ENCODE measurements at places on chromosomes 2 and 18.

DNA sequence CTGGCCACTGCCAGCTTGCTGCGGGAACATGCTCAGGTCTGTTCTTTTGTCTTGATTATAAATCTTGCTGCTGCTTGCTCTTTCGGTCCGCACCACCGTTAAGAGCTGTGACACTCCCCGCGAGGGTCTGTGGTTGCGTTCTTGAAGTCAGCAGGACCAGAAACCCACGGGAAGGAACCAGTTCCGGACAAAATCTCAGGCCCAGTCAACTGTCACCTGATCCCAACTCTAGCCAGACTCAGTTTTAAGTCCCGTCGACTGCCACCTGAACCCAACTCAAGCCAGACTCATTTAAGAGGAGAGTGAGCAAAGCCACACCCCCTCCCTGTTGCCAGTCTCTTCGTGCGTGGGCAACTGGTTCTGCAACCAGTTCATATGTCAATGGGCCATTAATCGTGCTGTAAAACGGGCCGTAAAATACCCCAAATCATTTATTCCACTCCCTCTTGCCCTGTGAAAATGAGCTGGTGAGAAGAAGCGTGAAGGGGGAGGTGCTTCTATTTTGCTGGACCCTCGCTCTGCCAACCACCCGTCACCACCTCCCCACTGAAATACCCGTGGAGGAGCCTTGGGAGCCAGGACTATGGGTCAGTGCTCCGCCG lies 224.3 kb downstream of the NDUFA10 start:
- peaks cover 13% of the 10 kb centered on the region for H3K36me3 ChIP-seq
- H3K27ac ChIP-seq, result no peak overlapping the region
- no peak overlapping the region for H3K4me3 ChIP-seq
- no peaks in the 10 kb centered on the region for H3K4me1 ChIP-seq
- H3K27me3 ChIP-seq, result peaks cover 9% of the 10 kb centered on the region

- H3K4me1 ChIP-seq, result peaks cover 28% of the 10 kb centered on the region
- no peaks in the 10 kb centered on the region for H3K36me3 ChIP-seq
- H3K27me3 ChIP-seq, result no peaks in the 10 kb centered on the region
- no peak overlapping the region for H3K27ac ChIP-seq
- H3K4me3 ChIP-seq, result no peak overlapping the region
- peak; percentile 42 for DNase-seq
Measured at GRCh38 chr2:1546023-1546591, 132.8 kb downstream of the TPO start.

GRCh38 chr2:112566104-112566503 lies 18.3 kb upstream of the CHCHD5 start:
- H3K27ac ChIP-seq, result no peak overlapping the region
- H3K36me3 ChIP-seq, result peaks cover 34% of the 10 kb centered on the region
- no peaks in the 10 kb centered on the region for H3K27me3 ChIP-seq
- no peaks in the 10 kb centered on the region for H3K4me1 ChIP-seq

- H3K27me3 ChIP-seq, result peaks cover 3% of the 10 kb centered on the region
- H3K27ac ChIP-seq, result no peak overlapping the region
- no peak overlapping the region for H3K4me3 ChIP-seq
Measured at GRCh38 chr2:2101924-2102323, 229.2 kb downstream of the MYT1L start.

DNA sequence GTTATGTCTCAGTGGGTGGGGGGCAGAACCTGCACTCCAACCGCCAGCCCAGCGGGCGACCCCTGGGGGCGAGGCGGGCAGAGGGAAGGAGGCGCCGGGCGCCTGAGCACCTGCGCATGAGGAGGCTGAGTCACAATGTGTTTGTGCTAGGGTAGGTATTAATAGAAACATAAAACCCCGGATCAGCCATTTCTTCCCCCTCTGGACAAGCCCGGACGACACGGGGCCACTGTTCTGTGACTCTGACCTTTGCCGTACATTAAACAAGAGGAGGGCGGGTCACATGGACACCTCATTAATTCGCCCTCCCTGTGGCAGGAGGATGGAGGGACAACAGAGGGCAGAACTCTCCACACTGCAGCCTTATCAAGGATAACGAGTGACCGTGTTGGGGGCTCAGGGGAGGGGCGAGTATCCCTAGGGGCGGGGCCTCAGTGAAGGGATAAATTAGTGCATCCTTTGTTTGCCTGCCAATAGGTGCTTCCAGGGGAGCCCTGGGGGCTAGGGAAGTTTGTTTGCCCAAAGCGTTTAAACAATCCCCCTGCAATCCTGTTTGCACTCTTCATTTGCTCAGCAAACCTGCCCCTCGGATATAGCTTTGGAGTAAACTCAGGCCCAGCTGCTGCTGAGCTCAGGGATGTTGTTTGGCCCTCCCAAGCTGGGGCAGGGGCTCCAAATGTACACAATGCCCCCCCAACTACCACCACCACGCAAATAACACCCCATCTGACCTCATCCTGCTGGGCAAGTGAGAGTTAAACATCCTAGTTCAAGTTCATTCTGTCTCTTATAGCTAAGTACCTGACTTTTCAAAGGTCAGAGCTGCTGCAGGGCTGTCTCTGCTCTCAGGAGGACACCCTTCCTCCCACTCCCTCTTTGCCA lies 171.2 kb upstream of the GLI2 start:
- H3K27ac ChIP-seq, result no peak overlapping the region
- DNase-seq, result no peak
- H3K4me1 ChIP-seq, result peaks cover 18% of the 10 kb centered on the region
- H3K4me3 ChIP-seq, result no peak overlapping the region

DNA sequence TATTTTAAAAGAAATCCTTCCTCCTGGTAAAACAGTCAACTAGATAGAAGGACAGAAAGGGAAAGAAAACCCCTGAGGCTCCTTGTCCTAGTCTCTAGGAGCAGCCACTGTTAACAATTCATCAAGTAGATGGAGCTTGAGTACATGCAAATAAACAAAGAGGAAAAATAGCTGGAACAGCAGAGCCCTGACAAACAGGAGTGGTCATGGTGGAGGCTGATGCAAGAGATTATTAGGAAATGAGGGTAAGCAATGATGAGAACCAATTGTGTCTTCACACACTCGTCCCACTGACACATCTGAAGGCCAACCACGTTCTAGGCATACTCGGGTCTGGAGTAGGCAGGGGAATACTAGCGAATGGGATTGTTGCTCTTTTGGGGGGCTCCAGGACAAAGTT lies 9.2 kb downstream of the DLGAP1 start:
- no peaks in the 10 kb centered on the region for H3K27me3 ChIP-seq
- no peak for DNase-seq
- no peak overlapping the region for H3K27ac ChIP-seq
- no peaks in the 10 kb centered on the region for H3K36me3 ChIP-seq
- H3K4me3 ChIP-seq, result no peak overlapping the region
- no peaks in the 10 kb centered on the region for H3K4me1 ChIP-seq

DNA sequence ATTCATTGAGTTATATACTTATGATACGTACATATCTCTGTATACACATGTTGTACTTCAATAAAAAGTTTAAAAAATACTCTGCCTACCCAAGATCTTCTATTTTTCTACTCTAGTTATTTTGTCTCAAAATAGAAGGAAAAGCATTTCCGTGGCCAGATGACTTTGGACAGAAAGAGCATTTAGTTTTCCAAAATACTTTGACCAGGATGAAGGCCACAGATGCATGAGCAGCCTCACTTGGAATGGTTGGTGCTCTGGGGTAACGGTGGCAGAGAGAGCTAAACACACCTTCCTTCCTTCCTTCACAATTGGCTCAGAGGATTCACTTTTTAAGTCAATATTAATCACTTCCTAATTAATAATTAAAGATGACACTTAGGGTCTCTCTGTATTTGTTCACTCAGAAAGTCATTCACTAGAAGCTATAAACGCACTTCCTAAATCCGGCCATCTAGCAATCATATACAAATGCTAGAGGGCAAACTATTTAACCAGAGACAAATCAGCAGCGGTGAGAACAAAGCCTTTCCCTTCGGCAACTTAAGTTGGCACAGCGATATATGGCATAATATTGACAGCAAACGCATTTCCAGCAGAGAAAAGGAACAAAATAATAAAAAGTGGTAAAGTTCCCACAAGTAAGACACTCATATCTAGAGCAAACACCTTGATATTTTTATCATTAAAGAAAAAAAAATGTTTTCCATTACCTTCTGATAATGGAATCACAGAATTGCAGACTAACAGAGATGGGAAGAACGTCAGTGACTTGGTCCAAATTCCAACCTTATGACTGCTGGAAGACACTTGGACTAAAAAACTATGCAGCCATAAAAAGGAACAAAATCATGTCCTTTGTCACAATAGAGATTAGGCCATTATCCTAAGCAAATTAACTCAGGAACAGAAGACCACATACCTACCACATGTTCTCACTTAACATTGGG lies 55.9 kb upstream of the NARS1 start:
- H3K27me3 ChIP-seq, result peaks cover 7% of the 10 kb centered on the region
- peaks cover 11% of the 10 kb centered on the region for H3K4me1 ChIP-seq
- H3K4me3 ChIP-seq, result peak overlapping the region; percentile 30
- H3K36me3 ChIP-seq, result peaks cover 63% of the 10 kb centered on the region
- peak overlapping the region; percentile 58 for H3K27ac ChIP-seq
